ENCODE measurements at places on chromosomes 13 and 19.

DNA sequence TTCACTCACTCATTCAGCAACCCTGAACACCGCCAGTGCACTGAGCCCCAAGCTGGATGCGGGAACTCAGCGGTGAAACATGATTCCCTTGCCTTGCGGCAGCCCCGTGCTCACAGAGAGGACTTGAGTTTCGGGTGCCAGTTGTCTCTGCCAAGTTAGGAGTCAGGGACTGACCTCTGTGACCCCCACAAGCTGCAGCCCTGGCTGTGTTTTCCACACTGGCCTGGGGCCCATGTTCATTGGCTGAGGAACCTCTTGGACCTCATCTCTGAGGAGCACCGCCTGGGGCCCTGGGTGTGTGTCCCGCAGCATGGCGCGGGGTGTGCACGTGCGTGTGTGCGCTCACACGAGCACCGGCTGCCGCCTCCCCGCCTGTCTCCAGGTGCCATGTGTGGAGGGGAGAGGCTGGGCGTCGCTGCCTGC, 31.0 kb downstream of the CAPN12 start:
- no peak for DNase-seq

DNA sequence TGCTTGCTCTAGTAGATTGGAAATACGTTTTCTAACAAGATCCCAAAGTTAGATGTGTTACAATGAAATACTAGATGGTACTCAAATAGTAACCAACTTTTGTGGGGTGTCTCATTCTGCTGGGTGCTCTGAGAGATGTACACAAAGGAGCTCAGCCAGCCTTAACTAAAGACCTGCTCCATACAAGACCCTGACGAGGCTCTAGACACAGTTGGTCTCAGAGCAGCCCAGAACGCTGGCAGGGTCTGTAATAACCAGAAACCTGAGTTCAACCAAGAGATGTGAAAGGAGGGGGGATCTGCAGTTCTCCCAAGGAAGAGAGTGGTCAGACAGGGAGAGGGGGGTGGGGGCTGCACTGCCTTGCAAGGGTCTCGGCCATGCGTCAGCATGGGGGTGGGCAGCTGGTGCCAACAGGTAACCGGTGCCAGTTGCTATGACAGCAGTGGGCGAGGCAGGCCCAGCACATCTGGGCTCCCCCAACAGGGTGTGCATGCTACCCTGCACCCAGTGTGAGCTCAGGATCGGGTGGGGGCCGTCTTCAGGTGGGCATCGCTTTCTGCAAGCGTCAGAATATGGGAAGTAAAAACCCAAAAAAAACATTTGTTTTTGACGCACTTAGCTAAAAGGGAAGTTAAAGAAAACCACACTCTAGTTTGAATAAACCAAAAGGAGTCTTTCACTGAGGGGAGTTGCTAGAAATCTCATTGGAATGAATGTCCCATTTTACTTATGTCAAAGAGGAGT, 68.0 kb upstream of the GPR183 start:
- DNase-seq: no peak

- no peak for DNase-seq
These were observed 34.8 kb upstream of the TMEM255B start for GRCh38 chr13:113724016-113724758.

- no peak for DNase-seq
These were observed 57.7 kb downstream of the PTPRS start for GRCh38 chr19:5282901-5283300.

DNA sequence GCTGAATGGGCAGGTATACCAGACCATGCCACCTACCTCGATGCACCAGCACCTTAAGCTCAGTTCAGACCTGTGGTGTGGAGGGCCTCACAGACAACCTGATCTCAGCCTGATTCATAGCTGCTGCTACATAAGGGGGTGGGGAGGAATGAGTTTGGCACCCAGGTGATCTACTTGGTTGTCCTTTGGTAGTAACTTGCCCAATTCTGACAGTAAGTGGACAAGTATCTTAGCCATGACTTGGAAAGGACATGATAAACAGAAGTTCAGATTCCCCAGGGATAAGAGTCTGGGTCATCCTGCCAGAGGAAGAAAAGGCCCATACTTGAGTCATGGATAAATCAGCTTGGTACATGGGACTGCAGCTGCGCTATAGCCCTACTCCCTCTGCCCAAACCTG, 28.4 kb upstream of the SOHLH2 start:
- no peak for DNase-seq

DNA sequence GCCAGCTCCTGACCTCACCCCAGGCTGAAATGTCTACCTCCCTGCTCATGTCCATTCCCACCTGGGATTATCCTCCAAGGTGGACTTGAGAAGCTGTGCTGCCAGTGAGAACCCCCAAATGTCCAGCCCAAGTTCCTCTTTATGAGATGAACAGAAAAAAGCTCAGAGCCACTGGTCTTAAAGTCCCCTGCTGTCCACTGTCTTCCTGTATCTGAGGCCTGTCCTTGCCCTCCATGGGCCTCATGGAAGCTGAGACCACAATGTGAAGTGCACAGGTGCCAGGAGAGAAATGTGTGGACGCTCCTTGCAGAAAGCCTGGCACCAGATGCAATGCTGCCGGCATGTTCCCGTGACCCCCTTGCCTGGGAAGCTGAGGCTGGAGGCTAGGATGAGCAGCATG, 3.3 kb upstream of the AMER2 start:
- no peak for DNase-seq

GRCh38 chr13:18993884-18994660, 187.6 kb downstream of the TUBA3C start:
- DNase-seq: no peak

- DNase-seq: no peak
These were observed 40.3 kb downstream of the CYSLTR2 start for GRCh38 chr13:48693998-48694397.

DNA sequence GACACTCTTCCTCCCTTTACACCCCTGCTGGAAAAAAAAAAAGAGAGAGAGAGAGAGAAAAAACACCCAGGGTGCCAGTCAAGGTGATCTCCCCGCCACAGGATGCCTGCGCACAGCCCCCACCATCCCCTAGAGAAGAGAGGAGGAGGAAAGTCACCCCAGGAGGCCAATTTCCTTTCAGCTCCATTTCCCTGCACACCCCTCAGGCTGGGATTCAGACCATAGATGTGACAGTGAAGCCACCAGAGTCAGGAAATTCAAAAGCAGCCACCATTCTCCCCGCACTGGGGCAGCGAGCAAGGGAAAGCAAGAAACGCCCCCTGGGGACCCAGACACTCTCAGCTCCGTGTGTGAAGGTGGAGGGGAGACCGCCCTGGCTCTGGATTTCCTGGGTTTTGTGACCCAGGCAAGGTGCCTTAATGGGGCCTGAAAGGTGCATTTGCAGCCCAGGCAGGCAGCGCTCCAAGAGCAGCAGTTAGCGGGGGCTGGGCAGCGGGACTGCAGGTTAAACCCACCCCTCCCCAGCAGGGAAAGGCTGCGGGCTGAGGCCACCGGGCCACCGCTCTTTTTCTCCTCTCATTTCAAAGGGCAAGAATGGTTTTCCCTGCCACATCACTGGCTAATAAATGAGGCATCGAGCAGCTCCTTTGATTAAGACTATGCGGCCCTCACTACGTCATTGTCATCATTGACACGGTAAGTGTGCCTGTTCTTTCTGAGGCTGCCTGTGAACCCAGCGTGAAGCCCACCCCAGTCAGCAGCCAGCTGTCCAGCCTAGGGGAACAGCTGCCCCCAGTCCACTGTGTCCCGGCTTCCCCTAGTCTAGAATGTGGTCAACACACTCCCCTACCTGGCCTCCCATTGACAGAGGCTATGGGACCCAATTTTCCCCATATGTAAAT, 83.8 kb upstream of the TM9SF2 start:
- DNase-seq: no peak

- no peak for DNase-seq
These were observed 3.4 kb upstream of the RPS11 start for GRCh38 chr19:49492573-49493405.

GRCh38 chr19:21134934-21135366, 6.9 kb upstream of the ZNF431 start:
- no peak for DNase-seq

- no peak for DNase-seq
These were observed 6.5 kb upstream of the GPC6 start for GRCh38 chr13:93220073-93220472.

GRCh38 chr13:45989607-45990006, 62.9 kb downstream of the ZC3H13 start:
- no peak for DNase-seq

- no peak for DNase-seq
These were observed 9.3 kb downstream of the ACP4 start for GRCh38 chr19:50799547-50799851.

GRCh38 chr19:16160943-16161560, 12.3 kb downstream of the CIB3 start:
- DNase-seq: no peak

GRCh38 chr19:45526971-45527370, 19.7 kb downstream of the VASP start:
- DNase-seq: no peak

GRCh38 chr19:28466107-28467045, 746.6 kb downstream of the UQCRFS1 start:
- DNase-seq: no peak

DNA sequence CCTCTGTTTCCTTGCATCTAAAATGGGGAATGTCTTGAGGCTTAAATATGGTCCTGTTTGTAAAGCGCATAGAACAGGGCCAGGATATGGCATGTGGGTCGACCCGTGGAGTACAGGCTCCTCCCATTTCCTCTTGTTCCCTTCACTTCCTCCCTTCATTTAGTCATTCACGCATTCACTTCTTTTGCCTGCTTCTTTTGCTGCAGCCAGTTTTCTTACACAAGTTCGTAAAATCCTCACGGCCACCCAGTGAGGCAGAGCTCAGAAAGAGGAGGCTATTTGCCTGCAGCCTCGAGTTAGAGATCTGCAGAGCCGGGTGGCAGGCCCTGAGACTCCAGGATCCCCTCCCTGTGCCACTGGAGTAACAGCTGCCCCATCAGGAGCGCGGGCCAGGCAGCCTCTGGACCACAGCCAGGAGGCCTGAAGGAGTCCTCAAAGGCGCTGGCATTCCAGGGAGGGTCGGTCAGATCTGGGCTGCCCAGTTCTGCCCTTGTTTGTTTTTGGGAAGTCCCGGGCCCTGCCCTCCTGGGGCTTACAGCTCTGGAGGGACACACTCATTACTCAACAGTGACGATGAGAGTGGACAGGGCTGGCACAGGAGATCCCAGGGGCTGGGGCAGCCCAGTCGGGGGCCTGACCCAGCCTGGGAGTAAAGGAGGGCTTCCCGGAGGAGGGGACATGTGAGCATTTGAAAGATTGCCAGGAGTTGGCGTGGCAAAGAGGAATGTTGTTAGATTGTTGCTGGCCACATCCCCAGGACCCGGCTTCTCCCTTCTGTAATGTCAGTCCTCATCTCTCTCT, 4.6 kb downstream of the PPP5C start:
- DNase-seq: no peak

DNA sequence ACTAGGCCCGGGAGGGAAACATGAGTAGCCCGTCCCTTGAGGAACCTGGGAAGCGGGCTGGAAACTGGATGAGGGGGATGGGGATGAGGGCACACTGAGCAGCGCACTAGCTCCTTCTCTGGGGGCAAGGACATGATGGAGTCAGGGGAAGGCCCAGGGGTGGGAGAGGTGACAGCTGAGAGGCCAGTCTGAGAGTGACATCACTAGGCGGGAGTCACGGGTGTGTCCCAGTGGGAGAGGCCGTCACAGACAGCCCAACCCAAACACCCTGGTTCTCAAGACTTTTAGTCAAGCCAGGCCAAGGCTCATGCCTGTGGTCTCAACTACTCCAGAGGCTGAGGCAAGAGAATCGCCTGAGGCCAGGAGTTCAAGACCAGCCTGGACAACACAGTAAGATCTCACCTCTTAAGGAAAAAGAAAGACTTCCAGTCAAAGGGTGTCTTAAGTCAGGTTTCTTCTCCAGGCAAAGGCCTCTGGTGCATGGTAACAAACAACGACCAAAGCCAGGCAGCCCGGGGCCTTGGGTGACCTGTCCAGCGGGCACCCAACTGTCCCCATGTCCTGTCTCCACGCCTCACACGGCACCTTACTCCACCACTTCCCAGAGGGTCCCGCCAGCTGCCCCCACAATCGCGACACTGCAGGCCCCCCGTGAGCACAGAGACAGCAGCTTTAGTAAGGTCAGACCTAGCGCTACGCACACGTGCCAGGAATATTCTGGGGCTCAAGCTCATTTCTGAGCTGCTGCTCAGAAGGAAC, 25.5 kb upstream of the TIMM44 start:
- DNase-seq: no peak

DNA sequence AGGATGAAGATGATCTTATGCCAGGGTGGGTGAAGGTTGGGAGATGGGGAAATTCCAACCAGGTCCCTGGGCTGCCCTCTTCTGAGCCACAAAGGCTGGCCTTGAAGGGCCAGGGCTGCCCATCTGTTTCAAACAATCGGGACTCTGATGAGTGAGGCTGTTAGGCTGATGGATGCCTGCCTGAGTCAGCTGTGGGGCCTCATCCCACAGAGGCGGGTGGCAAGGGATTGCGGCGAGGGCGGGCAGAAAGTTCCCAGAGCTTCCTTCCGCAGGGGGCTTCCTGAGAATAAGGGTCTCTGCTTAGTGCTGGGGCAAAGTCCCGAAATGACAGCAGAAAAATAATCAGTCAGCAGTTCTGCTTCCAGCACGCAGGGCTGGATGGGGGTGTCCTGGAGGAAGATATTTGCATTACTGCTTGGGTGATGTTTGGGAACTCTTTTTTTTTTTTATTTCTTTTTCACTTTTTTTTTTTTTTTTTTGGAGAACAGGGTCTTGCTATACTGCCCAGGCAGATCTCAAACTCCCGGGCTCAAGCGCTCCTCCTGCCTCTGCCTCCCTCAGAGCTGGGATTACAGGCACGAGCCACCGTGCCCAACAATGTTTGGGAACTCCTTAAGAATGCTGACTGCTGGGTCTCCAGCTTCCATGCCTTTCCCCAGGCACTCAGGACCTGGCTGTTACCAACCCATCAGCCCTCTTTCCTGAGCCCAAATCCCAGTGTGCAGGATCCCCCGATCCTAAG, 14.1 kb downstream of the SH3GL1 start:
- no peak for DNase-seq

DNA sequence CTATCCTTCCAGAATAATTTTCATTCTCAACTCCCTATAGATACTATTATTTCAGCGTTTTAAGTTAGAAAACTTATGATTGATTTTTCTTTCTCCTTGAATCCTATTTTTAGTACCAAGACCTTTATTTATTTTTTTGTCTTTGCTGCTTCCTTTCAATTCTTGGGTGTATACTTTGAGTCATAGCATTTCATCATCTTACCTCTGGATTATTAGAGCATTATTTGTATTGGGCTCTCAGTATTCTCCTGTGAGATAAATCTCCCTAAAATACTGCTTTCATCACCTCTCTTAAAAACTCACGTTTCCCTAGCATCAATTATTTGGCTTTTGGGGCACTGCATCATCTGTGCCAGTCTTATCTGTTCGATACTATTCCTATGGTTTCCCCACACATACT, 222.8 kb downstream of the POSTN start:
- DNase-seq: no peak
